ENCODE measurements at places on chromosomes 1 and 21.

GRCh38 chr1:247740721-247741120 is 2.3 kb downstream of the OR14K1 start:
- DNase-seq = no peak

GRCh38 chr1:212981571-212982328 is 31.4 kb downstream of the VASH2 start:
- no peak for DNase-seq

DNA sequence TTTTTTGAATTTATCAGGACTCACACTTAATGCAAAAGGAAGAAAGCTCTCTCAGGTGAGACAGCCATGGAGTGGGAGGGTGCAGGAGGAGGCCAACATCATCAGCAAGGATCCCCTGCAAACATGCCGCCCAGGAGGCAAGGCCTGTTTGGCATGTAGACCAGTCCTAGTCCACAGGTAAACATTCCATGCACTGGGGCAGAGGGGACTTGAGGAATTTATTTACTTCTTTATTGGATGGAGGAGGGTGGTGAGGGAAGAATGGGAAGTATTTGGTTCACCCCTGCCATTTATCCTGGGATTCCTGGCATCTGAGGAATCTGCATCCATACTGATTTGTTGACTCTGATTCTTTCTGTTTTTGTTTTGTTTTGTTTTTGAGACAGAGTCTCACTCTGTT is 1.5 kb upstream of the UQCRHL start:
- DNase-seq = no peak

GRCh38 chr1:36537190-36537768 is 54.6 kb upstream of the CSF3R start:
- DNase-seq = no peak

- DNase-seq = no peak
Measured at GRCh38 chr1:205709059-205709398, 28.7 kb upstream of the SLC45A3 start.

DNA sequence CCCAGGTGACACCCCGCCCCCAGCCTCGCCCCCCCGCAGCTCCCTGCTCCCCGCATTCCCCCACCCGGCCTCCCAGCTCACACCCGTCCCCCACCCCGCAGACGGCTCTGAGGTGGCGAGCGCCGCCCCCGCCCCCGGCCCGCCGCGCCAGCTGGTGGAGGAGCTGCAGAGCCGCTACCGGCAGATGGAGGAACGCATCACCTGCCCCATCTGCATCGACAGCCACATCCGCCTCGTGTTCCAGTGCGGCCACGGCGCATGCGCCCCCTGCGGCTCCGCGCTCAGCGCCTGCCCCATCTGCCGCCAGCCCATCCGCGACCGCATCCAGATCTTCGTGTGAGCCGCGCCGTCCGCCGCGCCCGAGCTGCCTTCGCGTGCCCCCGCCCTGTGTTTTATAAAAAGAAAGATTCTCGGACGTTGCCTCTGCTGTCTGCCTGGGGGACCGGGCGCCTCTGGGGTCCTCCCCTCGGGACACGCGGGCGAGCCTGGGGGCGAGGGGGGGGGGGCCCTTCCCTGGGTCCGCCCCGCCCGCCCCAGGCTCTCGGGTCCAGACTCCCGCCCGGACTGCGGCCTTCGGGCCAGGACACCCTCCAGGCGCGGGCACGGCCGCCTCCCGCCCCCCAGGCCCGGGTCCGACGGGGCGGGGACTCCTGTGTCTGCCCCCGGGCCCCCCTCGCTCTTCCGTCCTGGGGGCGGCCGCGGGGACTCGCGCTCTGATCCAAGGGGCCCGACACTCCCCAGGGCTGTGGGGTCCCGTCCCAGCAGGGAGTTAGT is 1.6 kb upstream of the MMP23B start:
- DNase-seq = peak; percentile 100

DNA sequence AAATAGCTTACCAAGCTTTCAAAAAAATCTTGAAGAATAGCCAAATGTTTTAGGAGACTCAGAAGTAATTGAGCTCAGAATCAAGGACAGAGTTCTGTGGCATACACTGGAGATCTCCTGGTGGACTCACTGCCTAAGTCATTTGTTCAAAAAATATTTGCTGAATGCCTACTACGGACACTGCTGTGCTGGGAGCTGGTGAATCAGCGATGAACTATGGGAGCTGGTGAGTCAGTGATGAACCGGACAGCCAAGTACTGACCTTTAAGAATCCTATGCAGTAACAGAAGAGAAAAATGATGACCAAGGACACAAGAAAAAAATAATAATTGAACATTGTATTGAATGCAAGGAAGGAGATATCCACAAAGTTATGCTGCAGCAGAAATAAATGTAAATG is 717.9 kb upstream of the CXADR start:
- DNase-seq = no peak

DNA sequence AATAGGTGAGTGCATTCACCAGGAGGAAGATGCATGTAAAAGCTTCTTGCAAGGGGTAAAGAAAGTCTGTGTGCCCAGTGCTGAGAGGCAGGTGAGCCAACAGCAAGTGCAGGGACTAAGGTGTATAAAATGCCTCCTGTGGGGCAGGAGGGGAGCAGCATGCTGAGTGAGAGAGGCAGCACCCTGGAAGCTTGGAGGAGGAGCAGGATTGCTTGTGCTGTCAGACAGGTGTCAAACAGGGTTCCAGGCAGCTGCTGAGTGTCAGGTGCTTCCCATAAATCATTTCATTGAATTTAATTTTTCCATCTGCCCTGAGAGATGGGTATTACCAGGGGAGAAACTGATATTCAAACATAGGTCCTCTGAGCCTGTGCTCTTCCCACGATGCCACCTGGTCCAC is 13.9 kb downstream of the BSND start:
- DNase-seq = no peak

DNA sequence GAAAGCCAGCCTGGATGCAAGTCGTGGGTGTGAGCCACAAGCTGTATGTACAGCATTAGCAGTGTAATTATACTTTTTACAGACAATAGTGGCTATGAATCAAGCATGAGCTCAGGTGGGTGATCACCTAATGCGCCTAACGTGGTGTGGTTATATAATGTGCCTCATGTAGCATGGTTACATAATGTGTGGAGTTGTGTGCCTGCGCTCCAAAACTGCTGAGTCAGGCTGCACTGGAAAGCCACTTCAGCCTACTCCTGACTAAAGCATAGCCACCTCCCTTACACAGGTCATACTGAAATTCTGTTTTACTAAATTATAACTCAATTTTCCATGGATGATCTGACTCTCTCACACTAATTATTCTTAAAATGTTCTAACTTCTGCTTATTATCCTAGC is 69.8 kb downstream of the KCNT2 start:
- no peak for DNase-seq

- no peak for DNase-seq
Measured at GRCh38 chr1:225597926-225598575, 54.9 kb downstream of the ENAH start.

- DNase-seq = no peak
Measured at GRCh38 chr1:102083192-102083591, 86.5 kb upstream of the OLFM3 start.

DNA sequence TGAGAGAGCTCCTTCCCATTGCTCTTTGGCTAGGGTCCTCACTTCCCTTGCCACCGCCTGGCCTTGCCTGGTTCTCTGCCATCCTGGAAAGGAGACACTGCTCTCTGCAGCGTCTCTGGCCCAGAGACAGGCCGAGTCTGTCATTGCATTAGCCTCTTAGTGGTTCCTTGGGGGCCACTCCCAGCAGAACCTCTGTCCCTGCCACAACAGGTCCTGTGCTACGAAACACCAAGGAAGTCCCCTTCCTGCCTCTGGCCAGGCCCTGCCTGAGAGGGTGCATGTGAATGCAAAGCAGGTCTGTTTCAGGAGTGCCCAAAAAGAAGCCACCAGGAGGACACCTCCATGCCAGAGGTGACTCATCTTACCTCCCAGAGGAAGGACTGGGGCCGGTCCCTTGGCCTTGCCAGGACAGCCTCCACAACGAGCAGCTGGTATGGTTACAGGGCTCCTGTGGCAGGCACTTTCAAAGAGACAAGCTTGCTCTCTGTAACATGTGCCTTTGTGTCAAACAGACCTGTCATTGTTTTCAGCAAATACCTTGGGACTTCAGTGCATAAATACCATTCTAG is 59.6 kb downstream of the VPS26C start:
- peak; percentile 42 for DNase-seq

DNA sequence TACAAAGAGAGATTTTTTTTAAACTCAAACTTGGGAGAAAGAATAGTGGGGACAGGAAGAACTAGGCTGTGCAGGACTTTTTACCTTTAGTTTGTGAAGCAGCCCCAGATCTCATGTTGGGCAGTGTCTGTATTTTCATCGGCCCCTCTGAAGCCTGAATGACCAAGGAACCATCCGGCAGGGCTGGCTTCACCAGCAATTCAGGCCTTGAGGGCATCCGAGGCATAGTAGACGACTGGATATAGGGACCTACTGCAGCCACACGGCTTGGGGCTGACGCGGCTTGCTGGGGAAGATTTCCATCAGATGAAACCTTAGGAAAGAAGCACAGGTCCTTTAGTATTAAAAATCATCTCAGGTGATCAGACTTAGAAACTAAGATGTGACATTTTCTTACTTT is 43.7 kb downstream of the TP53BP2 start:
- DNase-seq = no peak

GRCh38 chr1:31640179-31640578 is 4.5 kb downstream of the PEF1 start:
- no peak for DNase-seq

- no peak for DNase-seq
Measured at GRCh38 chr1:154503898-154504297, 1.7 kb upstream of the SHE start.

DNA sequence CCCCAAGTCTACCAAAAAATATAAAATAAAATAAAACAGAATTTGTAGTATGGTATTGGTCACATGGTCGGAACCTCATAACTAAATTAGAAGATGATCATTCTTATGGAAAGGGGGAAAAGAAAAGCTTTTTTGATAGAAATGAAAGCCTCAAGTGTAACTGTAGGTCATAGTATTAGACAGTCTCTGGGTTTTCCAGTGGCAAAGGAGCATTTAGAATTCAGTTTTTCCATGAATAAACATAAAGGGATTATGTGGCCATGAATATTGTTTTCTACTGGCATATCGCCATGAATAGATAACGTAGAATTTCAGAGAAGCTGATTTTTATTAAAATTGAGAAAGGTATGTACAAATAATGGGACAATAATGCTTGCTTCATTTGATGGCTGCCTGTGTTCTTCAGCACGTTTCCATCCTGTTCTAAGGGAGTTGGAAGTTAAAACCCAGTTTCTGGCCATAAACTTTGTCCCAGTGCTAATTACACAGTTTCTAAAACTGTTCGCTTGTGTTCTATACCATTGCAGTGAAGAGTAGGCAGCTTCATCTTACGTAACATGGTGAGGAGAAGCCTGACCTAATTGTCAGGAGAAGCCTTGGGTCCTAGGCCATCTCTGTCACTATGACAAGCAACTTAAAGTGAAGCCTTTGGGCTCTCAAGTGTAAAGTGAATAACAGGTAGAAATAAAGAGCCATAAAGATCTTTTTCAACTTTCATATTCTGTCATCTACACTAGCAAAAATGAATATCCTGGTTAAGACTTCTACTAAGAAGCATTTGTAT is 70.5 kb upstream of the PGD start:
- DNase-seq = no peak

DNA sequence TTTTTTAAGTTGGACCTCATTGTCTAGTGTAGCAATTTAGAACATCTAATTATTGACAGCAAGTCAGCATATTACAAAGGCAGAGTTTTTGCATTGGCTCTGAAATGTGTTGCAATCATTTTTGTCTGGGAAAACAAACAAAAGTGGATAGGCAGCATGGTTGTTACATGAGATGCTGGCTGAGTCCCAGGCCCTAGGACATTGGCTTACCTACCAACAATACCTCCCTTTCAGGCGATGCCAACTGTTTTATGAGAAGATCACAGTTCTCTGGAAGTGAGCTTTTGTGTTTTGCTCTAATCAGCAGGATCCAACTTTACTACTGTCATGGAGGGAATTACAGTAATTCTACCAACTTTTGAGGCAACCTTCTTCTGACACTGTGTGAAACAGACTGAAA is 71.5 kb upstream of the CXADR start:
- no peak for DNase-seq

Measured in GM18507 (cell line).